Naive thymus-derived CD4-positive, alpha-beta T cell (primary cell): ENCODE measurements at places on chromosomes 7 and 10.

- no peaks in the 10 kb centered on the region for H3K27me3 ChIP-seq
- H3K36me3 ChIP-seq: peaks cover 6% of the 10 kb centered on the region
- H3K4me3 ChIP-seq: no peak overlapping the region
- H3K27ac ChIP-seq: no peak overlapping the region
- H3K4me1 ChIP-seq: peaks cover 8% of the 10 kb centered on the region
Observed at GRCh38 chr7:130409067-130409711, 28.9 kb downstream of the CPA1 start.

GRCh38 chr7:11650500-11650899, 181.5 kb downstream of the THSD7A start:
- H3K36me3 ChIP-seq: no peaks in the 10 kb centered on the region
- H3K4me3 ChIP-seq: no peak overlapping the region
- no peaks in the 10 kb centered on the region for H3K27me3 ChIP-seq
- DNase-seq: no peak
- no peak overlapping the region for H3K27ac ChIP-seq
- no peaks in the 10 kb centered on the region for H3K4me1 ChIP-seq

DNA sequence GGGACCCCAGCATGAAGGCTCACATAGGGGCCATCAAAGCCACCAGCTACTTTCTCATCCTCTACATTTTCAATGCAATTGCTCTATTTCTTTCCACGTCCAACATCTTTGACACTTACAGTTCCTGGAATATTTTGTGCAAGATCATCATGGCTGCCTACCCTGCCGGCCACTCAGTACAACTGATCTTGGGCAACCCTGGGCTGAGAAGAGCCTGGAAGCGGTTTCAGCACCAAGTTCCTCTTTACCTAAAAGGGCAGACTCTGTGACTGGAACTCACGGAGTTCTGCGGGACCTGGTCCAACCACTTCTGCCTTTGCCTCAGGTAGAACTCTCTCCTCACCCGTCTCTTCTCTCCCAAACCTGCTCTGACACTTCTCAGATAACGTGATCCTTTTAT, 945 bp downstream of the TAS2R40 start:
- H3K27ac ChIP-seq: no peak overlapping the region
- no peaks in the 10 kb centered on the region for H3K4me1 ChIP-seq
- H3K4me3 ChIP-seq: no peak overlapping the region
- H3K36me3 ChIP-seq: no peaks in the 10 kb centered on the region
- DNase-seq: no peak

GRCh38 chr10:122541541-122542002, 19.0 kb upstream of the DMBT1 start:
- H3K36me3 ChIP-seq: no peaks in the 10 kb centered on the region
- DNase-seq: no peak
- no peak overlapping the region for H3K27ac ChIP-seq
- no peaks in the 10 kb centered on the region for H3K27me3 ChIP-seq
- no peak overlapping the region for H3K4me3 ChIP-seq
- peaks cover 31% of the 10 kb centered on the region for H3K4me1 ChIP-seq

DNA sequence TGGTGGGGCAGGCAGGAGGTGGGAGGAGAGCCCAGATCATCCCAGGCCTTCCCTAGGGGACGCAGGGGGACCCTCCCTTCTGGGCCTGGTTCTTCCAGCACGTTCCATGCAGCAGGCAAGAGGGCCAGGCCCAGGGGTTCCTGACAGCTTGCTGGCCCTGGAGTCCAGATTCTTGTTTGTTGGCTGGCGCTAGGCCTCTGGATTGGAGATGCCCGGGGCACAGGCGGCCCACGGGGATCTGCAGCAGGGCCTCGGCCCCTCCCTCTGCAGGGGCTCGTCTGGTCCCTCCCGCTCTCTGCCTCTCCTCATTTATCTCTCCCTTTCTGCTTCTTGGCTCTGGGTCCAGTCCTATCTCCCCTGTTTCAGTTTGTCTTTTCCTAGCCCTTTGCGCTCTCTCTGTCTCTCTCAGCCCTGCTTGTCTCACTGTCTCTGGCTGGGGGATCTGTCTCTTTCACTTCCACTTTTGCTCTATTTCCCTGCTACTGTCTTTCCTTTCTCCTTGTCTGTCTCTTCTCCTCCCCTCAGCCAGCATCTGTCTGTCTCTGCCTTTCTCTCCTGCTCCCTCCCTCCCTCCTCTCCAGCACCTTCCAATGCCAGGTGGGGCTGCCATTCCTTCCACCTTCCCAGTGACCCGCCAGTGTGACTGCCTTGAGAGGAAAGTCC, 1.1 kb upstream of the AQP1 start:
- H3K27ac ChIP-seq: no peak overlapping the region
- no peaks in the 10 kb centered on the region for H3K27me3 ChIP-seq
- H3K36me3 ChIP-seq: no peaks in the 10 kb centered on the region
- no peak overlapping the region for H3K4me3 ChIP-seq

DNA sequence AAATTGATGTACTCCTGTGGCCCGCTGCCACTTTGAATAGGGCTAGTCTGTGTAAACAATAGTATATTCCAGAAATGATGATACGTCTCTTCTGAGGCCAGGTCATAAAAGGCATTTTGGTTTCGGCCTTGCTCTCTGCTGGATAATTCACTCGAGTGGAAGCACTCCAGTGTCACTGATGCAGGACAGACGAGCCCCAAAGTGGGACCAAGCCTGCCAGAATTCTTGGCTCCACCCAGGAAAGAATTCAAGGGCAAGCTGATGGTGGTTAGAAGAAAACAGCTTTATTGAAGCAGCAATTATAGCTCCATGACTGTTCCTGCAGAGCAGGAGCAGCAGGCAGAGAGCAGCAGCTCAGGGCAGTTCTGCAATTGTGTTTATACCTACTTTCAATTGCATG, 717.6 kb downstream of the GRM8 start:
- H3K4me1 ChIP-seq: no peaks in the 10 kb centered on the region
- DNase-seq: no peak
- H3K27me3 ChIP-seq: no peaks in the 10 kb centered on the region
- H3K27ac ChIP-seq: no peak overlapping the region
- no peaks in the 10 kb centered on the region for H3K36me3 ChIP-seq

- H3K27ac ChIP-seq: no peak overlapping the region
- DNase-seq: no peak
- H3K27me3 ChIP-seq: no peaks in the 10 kb centered on the region
- no peak overlapping the region for H3K4me3 ChIP-seq
- H3K36me3 ChIP-seq: no peaks in the 10 kb centered on the region
Observed at GRCh38 chr7:17407229-17407628, 108.8 kb downstream of the AHR start.
